ENCODE measurements at places on chromosomes 12 and 14.

- DNase-seq, result no peak
Observed at GRCh38 chr14:36021030-36021422, 155.5 kb downstream of the PTCSC3 start.

GRCh38 chr12:79140711-79141110 is 276.1 kb downstream of the SYT1 start:
- no peak for DNase-seq

GRCh38 chr14:20723488-20723887 is 22.2 kb upstream of the EDDM3A start:
- DNase-seq, result no peak

DNA sequence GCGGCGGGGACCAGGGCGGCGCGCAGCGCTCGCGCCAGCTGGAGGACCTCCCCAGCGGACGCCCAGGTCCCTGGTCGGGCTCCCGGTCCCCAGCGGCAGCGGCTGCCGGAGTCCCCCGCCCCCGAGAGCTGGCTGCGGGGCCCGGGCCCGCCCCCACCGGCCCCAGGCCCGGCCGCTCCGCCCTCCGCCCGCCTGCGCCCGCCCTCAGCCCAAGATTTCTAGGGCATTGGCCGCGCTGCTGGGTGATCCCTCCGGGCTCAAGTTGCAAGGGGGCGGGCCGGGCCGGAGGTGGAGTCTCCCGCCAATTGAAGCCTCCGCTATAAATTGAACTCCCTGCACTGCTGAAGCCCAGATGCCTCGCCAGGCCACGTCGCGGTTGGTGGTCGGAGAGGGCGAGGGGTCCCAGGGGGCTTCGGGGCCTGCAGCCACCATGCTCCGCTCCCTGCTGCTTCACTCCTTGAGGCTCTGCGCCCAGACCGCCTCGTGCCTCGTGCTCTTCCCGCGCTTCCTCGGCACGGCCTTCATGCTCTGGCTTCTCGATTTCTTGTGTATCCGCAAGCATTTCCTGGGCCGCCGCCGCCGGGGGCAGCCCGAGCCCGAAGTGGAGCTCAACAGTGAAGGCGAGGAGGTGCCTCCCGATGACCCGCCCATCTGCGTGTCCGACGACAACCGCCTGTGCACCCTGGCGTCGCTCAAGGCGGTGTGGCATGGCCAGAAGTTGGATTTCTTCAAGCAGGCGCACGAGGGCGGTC is at the start of gene DIO3:
DIO3 (plus strand) TSS at position 351 of the 752 bp plus-strand sequence.
- DNase-seq, result no peak

DNA sequence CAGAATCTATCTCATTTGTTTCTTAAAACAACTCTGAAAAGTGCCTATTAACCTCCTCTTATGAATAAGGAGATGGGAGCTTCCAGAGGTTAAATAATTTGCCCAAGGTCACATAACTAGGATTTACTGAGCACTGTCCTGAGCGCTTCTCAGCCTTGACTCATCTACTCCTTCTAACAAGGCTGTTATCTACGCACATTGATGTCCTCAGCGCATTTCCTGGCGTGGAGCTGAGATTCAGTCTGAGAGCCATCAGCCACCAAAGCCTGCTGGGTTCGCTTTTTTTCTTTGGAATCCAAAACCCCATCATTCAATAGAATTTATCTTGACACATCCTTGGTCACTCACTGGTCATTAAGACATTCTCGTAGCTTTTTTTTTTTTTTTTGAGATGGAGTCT is 29.3 kb downstream of the AK7 start:
- no peak for DNase-seq

- DNase-seq, result no peak
Observed at GRCh38 chr12:43307126-43307525, 244.9 kb downstream of the ADAMTS20 start.

DNA sequence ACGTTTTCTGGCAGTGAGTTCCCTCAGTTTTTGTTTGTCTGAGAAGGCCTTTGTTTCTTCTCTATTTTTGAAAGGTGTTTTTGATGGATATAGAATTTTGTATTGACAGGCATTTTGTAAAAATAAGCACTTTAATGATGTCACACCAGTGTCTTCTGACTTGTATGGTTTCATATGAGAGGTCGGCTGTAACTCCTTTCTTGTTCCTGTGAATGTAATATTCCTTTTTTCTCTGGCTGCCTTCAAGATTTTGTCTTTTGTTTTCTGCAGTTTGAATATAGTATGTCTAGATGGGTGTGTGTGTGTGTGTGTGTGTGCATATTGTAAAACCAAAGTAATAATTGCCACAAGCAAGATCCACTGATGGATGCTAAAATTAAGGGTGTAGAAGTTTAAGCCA is 67.8 kb upstream of the PSMC1 start:
- no peak for DNase-seq

DNA sequence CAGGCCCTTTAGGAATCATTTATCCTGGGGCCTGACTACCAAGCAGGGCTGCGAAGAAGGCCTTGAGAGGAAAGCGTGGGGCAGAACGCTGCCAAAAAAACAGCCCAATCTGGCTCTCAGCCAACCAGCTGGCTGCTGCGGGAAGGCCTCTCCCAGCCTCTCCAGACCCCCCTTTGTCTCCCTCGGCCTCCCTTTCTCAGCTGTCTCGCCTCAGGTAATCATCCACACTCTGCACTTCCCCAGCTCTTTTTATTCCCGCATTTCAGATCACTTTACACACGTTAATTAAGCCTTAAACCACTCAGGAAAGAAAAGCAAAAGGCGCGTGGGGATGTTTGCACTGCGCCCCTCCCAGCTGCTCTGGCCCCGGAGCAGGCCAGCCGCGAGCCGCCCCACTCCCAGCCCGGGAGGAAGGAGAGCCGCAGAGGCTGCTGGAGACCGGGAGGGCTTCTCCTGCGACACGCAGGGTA is 208.2 kb upstream of the FOXN3 start:
- DNase-seq, result no peak

Data from activated naive CD4-positive, alpha-beta T cell treated with anti-CD3 and anti-CD28 coated beads, Interleukin-2, amount 50 U/mL, for 72 hours (primary cell).